ENCODE measurements at places on chromosomes 7 and 10.

DNA sequence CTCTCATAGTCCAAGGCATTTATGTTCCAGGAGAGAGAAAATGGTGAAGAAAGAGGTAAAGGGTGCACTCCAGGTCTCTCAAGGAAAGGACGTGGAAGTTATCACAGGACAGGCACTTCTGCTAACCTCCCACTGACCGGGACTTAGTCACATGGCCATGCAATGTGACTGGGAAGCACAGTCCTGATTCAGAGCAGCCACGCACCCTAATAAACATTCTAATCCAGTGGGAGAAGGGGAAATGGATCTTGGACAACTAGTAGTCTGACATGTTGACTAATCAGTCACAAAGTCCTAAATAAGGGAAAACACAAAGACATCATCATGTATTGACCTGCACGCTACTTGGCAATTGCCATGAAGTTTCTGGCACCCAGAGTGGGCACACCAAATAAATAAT lies 417.5 kb upstream of the ZMIZ1 start:
- no peak for DNase-seq

DNA sequence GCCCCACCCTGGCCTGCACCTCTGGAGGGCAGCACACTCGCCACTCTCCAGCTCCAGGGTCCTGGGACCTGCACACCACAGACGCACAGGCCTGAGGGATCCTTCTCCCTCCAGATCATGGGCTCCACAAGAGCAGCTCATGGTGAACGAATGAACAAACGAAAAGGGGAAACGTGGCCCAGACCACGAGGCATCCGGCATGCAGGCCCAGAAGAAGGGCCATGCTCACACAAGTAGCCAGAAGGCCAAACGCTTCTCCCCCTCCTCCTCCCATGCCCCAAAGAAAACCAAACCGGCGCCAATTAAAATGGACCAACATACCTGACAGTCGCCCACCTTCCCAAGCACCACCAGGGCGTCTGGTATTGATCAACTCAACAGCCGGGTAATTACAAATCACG lies 30.4 kb downstream of the MAD1L1 start:
- DNase-seq = no peak

DNA sequence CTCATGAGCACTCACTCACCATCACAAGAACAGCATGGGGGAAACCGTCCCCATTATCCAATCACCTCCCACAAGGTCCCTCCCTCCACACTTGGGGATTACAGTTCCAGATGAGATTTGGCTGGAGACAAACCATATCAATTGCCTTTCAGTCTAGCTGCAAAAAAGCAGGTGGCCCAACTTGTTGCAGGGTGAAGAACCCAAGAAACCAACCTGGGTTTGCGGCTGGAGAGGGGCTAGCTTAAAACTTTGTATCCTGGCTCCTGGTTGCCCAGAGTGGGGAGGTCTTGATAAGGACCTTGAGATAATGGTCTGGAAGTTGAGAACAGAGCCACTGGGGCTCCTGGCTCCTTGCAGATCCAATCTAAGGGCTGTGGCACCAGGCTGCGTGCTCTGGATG lies 122.8 kb upstream of the PCBD1 start:
- DNase-seq = no peak

GRCh38 chr7:128963327-128963757 lies 25.6 kb downstream of the IRF5 start:
- no peak for DNase-seq

DNA sequence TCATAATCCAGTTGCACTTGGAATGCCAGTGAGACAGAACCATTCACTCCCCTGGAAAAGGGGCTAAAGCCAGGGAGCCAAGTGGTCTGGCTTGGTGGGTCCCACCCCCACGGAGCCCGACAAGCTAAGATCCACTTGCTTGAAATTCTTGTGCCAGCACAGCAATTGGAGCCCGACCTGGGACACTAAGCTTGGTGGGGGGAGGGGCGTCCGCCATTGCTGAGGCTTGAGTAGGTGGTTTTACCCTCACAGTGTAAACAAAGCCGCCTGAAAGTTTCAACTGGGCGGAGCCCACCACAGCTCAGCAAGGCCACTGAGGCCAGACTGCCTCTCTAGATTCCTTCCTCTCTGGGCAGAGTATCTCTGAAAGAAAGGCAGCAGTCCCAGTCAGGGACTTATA lies 200.7 kb upstream of the NPSR1 start:
- no peak for DNase-seq

GRCh38 chr7:157643525-157643970 lies 306.7 kb downstream of the DNAJB6 start:
- no peak for DNase-seq

GRCh38 chr10:30216821-30217220 lies 132.3 kb downstream of the MTPAP start:
- DNase-seq = no peak

DNA sequence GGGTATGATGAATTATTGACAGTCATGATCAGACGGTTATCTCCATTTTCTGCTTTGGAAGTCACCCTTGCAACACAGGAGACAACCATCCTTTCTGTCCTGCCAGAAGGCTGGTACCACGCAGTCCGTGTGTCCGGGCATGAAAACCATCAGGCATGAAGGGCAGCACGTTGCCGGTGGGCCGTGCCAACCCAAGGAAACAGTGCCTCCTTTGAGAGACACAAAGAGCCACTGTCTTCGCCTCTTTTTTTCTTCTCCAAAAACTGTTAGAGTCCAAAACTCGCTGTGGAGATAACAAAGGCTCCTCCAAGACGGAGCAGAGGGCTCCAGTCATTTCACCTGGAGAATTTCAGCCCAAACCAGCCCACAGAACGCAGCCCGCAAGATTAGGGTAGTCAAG lies 60.4 kb upstream of the ARHGAP21 start:
- no peak for DNase-seq

DNA sequence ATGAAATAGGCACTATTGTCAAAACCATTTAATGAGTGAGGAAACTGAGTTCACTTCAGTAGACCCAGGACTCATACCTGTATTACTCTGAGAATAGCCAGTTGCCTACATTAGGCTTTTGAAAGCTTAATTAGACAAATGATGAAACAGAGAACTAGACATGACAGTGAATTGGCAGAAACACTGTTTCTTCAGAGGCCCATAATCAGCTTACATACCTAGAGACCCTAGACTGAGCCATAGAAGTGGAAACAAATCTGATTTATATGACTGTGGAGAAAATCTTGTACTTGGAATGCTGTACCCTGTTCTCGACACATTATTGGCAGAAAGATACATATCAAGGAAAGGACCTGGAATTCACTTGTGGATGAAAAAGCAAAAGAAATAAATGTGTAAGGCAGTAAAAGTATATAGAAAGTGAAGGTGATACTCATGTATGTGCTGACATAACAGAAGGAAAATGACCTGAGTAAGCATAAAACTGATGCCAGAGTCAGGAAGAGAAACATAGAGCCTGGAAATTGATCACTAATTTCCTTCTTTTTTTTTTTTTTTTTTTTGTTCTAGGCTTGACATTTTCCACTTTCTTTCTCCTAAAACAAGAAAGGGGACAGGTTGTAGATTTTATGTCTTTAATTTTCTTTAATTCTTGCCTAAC lies 251.5 kb downstream of the BICC1 start:
- no peak for DNase-seq

DNA sequence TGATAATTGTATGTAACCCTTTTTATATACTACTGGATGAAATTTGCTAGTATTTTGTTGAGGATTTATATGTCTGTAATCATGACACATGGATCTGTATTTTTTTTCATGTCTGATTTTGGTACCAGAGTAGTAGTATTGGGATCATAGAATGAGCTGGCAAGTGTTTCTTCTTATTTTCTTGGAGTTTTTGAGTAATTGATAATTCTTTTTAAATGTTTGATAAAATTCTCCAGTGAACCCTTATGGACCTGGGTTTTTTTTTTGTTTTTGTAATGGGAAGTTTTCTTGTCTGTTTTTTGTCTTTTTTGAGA lies 28.4 kb downstream of the ZNF33A start:
- no peak for DNase-seq

GRCh38 chr10:54914049-54914448 lies 113.0 kb upstream of the PCDH15 start:
- no peak for DNase-seq

GRCh38 chr7:37290731-37291130 lies 157.9 kb downstream of the ELMO1 start:
- DNase-seq = no peak

- DNase-seq = no peak
Observed at GRCh38 chr7:150784120-150784736, 15.9 kb downstream of the TMEM176B start.

- DNase-seq = no peak
Observed at GRCh38 chr7:96654630-96655188, 54.9 kb downstream of the SEM1 start.

GRCh38 chr7:71733107-71733870 lies 601.3 kb downstream of the GALNT17 start:
- peak; percentile 46 for DNase-seq

- DNase-seq = no peak
Observed at GRCh38 chr7:110944966-110945644, 145.8 kb upstream of the LRRN3 start.

- DNase-seq = no peak
Observed at GRCh38 chr7:57868771-57869483, 418.9 kb downstream of the ZNF716 start.

- no peak for DNase-seq
Observed at GRCh38 chr7:6480323-6480660, 32.5 kb upstream of the DAGLB start.

- DNase-seq = no peak
Observed at GRCh38 chr7:66720561-66720960, 20.0 kb upstream of the RABGEF1 start.

DNA sequence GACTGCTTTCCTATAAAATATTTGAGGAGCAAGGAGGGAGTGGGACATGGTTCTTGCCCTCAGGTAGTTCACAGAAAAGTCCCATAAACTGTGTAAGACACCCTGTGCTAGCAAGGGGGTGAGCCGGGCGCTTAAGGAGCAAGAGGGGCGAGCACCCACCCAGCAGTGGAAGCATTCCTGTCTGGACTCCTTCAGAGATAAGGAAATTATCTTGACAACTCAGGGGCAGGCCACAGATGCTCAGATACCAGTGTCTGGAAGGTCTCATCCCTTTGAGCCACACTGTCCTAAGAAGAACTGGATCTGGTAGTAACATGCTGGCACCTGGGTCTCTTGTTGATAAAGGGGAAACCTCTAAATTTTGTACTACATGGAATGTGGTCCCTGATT lies 54.1 kb downstream of the DAGLB start:
- no peak for DNase-seq

- no peak for DNase-seq
Observed at GRCh38 chr7:85144771-85145170, 42.1 kb downstream of the SEMA3D start.

- DNase-seq = no peak
Observed at GRCh38 chr10:72186258-72186981, 29.4 kb upstream of the ANAPC16 start.

- no peak for DNase-seq
Observed at GRCh38 chr7:28623863-28624262, 211.5 kb downstream of the CREB5 start.

- no peak for DNase-seq
Observed at GRCh38 chr10:117938104-117938503, 108.6 kb downstream of the RAB11FIP2 start.

DNA sequence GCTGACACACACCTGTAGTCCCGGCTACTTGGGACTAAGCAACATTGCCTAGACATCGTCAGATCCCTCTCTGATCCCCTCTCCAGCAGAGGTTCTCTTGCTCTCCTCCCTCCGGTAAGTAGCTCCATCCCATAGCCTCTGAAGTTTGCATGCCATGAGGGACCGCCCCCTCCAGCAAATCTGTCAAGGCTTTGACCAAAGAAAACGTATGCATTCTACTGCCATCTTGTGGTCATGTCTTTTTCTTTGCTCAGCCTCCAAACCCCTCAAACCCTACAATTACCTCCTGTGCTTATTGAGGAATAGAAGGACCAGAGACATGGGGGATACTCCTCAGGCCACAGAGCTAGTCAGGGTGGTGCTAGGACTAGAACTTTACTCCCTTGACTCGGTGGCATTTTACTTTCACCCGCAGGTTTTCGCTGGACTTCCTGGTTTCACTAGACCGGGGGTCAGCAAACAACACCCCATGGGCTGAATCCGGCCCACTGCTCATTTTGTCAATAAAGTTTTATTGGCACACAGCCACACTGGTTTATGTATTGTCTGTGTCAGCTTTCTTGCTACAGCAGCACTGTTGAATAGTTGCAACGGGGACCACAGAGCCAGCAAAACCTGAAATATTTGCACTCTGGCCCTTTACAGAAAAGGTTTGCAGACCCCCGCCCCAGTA lies 202.6 kb upstream of the FOXK1 start:
- peak; percentile 3 for DNase-seq

DNA sequence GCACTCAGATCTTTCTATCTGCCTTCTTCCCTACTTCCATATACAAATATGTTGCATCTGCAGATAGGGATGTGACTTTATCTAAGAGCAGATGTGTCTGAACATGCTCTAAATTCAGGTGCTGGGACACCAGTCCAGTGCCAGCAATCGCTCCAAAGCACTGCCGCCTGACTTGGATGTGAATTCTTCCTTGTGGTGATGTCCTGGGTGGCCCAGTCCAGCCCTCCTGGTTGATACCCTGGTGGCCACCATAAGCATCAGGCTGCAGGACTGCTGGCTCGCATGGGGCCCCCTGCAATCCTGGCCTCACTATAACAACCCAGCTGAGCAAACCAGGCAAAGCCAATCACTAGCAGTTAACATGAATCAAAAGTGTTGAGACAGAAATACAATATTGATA lies 149.2 kb upstream of the PDE1C start:
- DNase-seq = no peak

- DNase-seq = no peak
Observed at GRCh38 chr7:25725451-25725850, 426.5 kb upstream of the NFE2L3 start.

DNA sequence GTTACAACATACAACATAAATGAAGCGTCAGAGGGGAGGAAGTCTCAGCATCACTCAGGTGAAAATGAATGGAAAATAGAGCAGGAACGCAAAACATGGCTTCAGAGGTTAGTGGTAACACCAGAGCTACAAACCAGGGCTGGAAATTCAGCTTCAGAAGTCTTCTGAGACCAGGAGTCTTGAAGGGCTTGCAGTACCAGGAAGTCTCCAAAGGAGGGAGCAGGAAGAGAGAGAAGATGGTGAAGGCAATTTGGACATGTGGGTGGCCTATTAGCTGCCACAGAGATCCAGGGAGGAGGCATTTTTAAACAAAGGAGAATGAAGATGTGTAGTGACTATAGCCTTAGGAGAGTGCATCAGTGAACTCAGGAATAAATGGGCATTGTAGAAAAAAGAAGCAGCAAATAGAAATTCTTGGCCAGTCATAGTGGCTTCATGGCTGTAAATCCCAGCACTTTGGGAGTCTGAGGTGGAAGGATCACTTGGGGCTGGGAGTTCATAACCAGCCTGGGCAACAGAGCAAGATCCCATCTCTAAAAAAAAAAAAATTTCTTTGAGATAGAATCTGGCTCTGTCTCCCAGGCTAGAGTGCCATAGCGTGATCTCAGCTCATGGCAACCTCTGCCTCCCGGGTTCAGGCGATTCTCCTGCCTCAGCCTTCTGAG lies 9.3 kb upstream of the TET1 start:
- no peak for DNase-seq
